Activated naive CD4-positive, alpha-beta T cell treated with Interleukin-2 at 50 U/mL for 16 hours (primary cell): ENCODE measurements at places on chromosomes 5 and 9.

DNA sequence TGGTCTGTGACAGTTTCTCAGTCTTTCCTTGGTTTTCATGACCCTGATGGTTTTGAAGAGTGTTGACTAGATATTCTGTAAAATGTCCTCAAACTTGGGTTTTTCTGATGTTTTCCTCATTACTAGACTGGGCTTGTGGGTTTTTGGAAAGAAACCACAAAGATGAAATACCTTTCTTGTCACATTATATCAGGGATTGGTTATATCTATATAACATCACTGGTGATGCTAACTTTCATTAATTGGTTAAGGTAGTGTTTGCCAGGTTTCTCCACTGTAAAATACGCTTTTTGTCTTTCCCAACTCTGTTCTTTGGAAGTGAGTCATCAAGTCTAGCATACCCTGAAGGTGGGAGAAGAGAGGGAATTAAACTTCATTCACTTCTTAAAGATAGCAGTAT, 3.3 kb upstream of the IL31RA start:
- DNase-seq: no peak

DNA sequence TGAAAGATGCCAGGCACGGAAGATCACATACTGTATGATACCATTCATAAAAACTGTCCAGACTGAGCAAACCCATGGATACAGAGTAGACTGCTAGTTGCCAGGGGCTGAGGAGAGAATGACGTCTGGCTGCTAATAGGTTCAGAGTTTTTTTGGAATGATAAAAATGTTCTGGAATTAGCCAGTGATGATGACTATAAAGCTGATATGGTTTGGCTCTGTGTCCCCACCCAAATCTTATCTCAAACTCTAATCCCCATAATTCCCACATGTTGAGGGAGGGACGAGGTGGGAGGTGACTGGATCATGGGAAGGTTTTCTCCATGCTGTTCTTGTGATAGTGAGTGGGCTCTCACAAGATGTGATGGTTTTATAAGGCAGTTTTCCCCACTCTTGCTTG, 37.4 kb downstream of the CAMSAP1 start:
- DNase-seq: no peak

DNA sequence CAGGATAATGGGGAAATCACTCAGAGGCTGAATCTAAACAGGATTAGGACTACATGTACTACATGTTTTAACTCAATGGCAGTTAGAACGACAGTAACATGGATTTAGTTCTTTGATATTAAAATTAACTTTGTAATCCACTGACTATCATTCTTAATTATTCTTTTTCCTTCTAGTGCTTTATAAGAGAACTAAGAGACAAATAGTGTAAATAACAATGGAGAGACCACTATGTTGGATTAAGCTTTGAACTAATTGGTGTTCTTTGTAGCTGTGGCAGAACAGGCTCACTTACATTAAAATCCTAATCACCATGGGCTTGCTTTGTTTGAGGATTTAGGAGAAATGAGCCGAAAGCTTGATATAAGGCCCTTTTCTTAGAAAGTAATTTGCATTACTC, 18.8 kb downstream of the NMRK1 start:
- no peak for DNase-seq

- DNase-seq: no peak
Observed at GRCh38 chr9:129074106-129074505, 6.8 kb upstream of the DOLPP1 start.

- no peak for DNase-seq
Observed at GRCh38 chr5:52043137-52043536, 659.9 kb downstream of the ISL1 start.

- DNase-seq: no peak
Observed at GRCh38 chr9:124558777-124559470, 51.7 kb upstream of the NR5A1 start.

DNA sequence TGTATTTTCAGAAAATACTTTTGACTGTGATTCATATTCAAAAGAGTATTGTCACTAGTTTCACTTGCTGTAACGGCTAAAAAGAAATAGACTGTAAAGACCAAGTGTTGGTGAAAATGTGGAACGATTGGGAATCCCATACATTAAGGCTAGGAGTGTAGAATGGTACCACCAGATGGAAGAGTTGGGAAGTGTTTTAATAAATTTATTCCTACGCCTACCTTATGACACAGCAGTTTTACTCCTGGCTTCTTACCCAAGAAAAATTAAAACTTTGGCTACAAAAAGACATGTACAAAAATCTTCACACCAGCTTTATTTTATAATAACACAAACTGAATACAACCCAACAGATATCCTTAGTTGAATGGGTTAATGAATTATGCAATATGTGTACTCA, 256.2 kb downstream of the TAF11L14 start:
- no peak for DNase-seq

DNA sequence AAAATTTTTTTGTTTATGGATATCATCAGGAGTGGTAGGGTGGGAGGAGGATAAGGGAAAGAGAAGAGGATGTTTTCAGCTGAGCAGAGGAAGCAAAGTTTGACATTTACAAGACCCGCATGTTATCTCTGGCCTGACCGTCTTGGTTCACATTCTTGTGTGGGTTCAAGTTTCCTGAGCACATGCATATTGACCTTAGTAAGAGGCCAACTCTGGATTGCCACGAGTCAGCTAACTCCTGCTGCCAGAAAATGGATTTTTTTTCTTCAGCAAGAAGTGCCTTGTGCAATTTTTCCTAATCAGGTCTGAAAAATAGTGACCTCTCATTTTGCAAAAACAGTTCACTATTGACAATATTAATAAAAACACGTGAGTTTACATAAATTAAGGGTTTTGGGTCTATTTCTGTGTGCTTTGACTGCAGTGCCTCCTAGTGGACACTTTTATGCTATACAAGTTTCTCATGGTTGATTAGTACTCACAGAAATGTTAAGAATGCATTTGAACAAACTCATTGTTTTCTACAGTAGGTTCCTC, 27.1 kb upstream of the BASP1 start:
- DNase-seq: no peak

DNA sequence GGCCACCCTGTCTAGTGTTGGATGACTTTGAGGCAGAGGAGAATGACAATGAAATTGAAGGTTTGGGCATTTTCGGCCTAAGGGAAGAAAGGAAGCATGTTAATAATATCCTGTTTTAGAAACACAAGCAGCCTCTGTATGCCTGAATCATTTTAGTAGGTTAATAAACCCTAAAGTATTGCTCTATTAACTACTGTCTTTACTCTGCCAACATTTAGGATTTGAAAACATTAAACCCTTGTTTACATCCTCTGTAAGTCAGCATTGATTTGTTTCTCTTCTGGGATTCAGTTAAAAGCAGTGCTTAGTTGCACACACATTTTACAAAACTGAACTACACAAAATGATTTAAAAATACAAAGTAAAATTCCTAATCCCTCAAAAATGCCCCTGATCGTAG, 358.9 kb downstream of the ARRDC3 start:
- no peak for DNase-seq

- DNase-seq: no peak
Observed at GRCh38 chr5:115414406-115415142, 118.1 kb upstream of the CCDC112 start.

DNA sequence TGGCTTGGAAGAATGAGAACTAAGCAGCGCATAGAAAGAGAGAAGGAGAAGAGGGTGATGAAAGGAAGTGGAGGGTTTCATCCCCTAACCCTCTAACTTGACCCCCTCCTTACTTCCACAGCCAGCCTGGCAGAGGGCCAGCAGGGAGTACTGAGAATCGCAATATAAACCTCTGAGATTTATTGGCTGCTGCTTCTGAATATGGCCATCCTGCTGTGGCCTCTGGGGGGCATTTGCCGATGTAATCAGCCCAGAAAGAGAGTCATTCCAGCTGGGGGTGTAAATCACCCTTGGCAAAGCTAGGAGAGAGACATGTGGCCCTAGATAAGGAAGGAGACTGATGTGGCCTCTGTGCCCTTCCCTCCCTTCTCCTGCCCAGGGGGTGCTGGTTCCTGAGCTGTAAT, 960 bp upstream of the GFRA3 start:
- DNase-seq: no peak

DNA sequence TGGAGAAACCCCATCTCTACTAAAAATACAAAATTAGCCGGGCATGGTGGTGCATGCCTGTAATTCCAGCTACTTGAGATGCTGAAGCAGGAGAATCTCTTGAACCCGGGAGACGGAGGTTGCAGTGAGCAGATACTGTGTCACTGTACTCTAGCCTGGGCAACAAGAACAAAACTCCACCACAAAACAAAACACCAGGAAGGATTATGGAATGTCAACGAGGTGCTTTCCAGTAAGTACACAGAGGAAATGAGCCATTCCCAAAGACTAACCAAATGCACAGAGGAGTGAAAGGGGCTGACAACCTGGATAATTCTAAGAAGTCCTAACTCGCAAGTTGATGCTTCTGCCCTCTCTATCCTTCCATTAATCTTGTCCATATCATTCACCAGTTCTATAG, 126.1 kb upstream of the RETREG1 start:
- no peak for DNase-seq

GRCh38 chr9:136197084-136197875, 7.6 kb downstream of the LHX3 start:
- no peak for DNase-seq

DNA sequence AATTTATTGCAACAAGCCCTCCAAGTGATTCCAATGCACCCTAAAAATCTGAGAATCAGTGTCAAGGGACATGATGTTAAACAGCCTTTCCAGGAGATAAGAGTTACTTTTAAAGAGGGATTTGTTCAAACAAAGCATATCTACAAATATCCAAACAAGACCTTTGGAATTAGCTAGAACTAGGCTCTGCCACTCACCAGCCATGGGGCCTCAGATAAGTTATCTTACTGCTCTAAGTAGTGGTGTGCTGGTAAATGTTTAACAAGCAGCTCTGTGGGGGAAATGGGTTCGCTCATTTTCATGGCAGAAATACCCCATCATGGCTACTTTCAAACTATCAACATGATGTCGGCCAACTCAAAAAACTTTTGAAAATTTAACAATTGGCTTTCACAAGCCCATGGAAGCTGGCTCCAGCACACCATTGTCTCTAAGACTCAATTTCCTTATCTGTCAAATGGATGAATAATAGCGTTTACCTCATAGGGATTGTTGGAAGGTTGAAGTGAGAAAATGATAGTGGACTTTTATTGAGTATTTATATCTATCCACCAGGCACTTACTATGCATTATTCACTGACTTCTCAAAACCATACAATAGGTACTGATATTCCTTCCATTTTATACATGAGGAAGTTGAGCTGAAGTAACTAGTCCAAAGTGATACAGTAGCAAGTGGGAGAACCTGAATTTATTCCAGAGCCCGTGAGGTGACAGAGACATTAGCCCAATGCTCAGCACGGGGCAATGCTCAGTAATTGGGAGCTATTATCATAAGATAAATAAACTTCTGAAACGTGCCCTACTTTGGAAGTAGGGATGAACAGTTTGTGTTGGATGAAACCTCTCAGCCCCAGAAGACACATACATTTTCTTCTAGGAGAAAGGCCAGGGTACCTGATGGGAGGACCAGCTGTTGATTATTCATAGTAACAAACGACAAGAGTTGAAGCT, 43.2 kb downstream of the SH3RF2 start:
- DNase-seq: no peak

DNA sequence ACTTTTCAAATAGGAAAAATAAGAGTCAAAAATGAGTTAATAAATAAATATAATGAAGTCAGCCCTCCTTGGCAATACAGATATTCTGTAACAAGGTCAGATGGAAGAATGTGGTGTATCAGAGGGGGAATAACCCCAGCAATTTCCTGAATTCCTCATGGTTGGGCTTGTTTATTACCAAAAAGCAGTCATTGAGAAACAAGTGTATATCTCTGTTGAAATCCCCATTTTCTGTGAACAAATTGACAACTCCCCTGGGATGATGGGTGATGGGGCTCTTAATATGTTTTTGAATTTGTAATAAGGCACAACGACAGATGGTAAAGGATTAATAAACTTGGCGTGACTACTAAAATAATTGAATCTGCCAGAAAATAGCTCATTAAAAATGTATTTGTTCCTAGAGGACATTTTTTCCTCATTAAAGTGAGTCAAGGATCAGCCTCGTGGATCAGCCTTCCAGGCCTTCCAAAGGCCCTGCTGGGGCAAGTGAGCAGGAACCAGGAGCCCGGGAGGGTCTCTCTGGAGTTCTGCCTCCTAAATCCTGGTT, 34.2 kb downstream of the THBS4 start:
- no peak for DNase-seq

- no peak for DNase-seq
Observed at GRCh38 chr5:22896152-22896551, 43.0 kb upstream of the CDH12 start.

DNA sequence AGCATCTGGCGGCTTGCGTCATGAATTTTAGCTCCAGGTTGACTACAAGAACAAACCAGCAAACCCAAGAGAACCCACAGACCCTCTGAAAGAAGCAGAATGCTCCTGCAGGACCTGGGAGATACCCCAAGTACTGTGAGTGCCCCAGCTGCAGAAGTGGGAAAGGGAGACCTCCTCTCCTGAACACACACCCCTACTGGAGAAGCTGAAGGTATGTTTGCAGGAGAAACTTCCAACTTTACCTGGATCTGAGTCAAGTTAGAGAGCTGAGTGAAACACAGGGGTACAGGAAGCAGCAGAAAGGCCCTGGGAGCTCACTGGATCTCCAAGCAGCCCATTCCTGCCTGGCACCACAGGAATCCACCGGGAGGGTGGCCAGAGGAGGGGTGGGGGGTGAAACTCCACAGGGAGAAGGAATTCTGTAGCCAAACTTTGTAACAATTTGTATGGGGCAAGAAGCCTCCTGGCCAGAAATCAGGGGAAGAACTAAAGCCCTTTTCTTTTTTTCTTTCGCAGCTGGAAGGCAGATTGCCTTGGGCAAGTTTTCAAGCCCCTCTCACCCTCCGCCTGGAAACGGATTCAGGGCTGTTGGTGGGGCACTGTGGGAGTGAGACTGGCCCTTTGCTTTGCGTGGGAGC, 576.2 kb downstream of the BNC2 start:
- no peak for DNase-seq

GRCh38 chr9:37922363-37923117, 18.6 kb upstream of the SLC25A51 start:
- DNase-seq: no peak

DNA sequence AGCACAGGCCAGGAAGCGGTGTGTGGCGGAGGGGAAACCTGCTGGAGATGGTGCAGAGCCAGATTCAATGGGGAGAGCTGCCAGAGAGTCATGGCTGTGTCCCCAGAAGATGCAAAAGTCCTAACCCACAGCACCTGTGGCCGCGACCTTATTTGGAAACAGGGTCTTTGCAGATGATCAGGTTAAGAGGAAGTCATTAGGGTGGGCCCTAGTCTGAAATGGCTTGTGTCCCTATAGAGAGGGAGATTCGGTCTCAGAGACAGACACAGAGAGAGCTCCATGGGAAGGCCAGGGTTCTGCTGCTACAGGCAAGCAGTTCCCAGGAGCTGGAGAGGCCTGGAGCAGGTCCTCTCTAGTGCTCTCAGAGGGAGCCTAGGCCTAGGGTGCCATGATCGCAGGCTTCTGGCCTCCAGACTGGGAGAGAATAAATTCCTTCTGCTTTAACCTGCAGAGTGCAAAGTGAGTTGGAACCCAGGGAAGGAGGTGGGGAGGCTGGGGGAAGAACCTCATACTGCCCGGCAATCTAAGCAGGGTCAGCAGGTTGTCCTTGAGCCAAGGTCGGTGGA, 1.9 kb upstream of the LPCAT1 start:
- no peak for DNase-seq
